ENCODE measurements at places on chromosomes 6 and 20.

- no peak for DNase-seq
Observed at GRCh38 chr6:7681449-7681848, 44.5 kb upstream of the BMP6 start.

- no peak for DNase-seq
Observed at GRCh38 chr20:5065879-5066383, 53.8 kb downstream of the PCNA start.

DNA sequence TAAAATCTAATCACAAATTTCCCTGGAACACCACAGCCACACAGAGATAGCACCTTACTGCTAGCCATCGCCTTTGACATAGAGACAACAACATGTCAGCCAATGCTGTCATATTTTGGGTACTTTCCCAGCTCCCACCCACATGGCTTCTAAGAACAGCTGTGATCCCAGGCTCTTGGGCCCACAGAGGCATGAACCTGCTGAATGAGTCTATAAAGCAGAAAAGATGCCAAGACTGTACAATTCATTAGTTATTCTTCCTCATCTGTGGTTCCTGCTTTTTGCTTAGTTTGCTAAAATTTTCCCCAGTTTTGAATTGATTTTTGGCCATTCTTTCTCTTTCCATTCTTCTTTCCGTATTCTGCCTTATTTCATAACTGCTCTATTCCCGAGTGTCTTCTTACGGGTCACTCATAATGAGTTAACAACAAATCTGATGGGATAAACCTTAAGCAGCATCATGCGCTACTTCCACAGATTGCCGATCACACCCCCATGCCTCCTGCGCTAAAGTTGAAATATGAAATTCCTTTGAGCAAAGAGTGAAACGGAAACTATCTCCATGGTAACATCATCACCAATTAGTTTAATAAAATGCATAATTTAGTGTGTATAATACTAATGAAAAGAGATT, 327.3 kb upstream of the HSF2 start:
- no peak for DNase-seq

DNA sequence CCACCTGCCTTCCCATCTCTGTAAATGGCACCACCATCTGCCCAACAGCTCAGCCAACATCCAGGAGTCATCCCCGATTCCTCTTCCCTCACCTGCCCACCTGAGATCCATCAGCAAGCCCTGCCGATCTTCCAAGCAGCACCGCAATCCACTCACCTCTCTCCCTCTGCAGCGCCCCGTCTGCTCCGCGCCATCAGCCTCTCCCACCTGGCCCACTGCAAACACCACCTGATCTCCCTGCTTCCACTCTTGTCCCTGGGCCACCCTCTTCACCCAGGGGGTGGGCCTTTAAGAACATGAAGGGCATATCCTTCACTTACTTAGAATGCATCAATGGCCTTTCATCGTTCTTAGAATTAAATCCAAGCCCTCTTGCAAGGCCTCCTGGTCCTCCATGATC, 457.3 kb upstream of the SULF2 start:
- no peak for DNase-seq

DNA sequence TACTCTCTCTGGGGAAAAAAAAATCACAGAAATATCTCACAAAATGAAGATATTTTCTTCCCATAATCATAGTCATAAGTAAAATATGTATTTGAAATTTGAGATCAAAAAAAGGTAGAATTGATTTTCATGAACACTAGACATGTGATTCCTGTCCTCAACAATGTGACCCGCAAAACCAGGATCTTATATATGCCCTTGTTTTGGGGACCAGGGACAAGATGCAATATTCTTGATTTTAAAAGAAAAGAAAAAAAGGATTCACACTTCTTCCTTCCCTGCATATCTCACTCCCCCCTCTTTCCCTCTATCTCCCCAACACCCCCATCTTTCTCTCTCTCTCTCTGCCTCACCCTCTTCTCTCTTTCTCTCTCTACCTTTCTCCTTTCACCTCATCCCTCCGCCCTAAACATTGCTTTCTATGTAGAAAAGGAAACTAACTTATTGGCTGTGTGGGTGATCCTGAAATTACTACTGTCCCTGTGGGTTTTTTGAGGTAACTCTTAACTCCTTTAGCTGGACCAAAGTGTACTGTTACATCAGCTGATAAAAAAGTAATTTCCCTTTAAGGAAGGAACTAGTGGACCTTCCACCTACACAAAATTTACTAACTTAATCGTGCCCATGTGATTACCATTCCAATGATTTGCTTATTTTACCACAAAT, 85.6 kb downstream of the AIG1 start:
- no peak for DNase-seq

DNA sequence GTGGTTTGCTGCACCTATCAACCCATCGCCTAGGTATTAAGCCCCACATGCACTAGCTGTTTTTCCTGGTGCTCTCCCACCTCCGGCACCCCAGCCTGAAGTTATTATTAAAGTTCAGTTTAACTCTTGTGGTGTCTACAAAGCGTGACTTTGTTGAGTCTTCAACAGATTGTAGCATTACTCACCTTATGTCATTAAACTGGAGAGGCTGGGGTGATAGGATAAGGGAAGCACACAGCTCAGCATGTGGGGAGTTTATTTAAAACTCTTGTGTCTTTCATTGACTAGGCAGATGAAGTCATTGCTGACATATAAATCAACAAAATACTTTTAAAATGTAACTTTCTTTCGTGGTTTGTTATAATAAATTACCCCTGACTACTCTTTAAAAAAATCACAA, 84.7 kb upstream of the GCM1 start:
- no peak for DNase-seq

GRCh38 chr6:29501106-29501505, 13.3 kb upstream of the MAS1L start:
- DNase-seq = no peak

DNA sequence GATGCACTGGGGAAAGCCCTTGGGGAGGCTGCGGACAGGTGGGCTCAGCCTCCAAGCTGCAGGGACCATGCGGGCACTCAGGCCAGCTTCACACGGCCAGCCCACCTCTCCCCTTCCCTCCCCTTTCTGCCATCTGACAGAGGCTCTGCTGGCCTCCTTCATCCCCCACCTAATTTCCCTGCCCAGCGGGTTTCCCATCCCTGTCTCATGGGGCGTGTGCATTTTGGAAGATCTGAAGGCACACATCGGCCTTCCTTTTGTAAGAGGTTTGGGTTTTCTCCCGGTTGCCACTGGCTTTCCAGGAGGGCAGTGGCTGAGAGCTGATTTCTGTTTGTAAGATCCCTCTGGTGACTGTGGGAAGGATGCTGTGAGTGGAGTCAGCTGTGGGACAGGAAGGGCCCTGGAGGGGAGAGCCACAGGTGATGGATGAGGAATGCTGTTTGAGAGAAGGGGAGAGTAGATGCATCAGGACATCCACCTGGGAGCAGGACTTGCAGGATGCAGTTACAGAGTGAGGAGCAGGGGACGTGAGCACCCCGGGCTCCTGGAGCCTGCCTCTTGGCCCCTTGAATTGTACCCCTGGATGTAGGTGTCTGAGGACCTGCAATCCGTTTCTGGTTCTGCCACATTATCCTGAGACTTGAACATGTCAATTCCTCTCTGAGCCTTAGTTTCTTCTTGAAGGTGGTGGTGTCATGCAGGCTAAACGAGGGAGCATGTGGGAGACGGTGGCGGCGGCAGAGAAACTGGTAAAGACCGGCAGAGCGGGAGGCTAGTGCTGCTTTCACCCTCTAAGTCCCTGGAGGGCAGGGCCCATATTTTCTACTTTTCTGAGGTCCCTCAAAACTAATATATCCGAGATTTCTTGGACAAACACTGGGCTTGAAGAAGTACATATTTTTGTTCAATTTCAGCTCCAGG, 5.9 kb upstream of the TUBB1 start:
- peak; percentile 42 for DNase-seq

- no peak for DNase-seq
Observed at GRCh38 chr6:54893818-54894217, 47.2 kb downstream of the FAM83B start.

DNA sequence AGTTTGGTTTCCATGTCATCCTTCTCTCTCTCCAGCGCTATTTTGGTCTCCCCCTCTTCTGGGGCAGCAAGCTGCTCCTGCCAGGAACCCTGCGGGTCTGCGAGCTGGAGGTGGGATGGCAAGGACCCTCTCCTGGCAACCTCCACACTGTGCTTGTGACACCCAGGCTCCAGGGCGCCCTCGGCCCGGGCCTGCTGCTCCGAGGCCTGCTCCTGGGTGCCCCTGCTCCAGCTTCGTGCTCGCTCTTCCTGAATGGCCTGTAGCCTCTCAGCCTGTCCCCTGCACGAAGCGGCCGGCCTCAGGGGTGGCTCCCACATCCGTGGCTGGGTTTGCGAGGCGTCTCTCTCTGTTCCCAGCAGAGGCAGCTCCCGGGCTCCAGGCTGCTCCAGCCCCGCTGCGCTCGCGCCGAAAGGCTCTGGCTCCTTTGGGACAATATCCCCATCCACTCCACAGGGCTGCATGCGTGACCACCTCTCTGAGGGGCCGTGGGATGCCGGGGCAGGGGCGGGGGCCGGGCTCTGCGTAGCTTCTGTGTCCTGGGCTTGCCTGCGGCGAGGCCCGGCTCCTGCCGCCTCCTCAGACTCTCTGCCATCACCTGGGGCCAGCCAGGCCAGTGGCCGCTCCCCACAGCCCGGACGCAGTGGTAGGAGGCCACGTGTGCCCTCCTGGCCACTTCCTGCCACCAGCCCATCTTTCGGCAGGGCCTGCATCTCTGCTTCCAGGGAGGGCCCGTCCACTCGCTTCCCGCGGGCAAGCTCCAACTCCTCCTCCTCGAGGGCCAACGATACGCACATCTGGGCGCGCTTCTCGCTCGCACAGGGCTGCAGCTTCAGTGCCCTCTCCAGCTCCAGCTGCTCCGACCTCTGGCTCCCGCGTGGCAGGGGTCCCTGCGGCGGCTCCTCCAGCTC, 68.9 kb downstream of the GINS1 start:
- DNase-seq = no peak

- no peak for DNase-seq
Observed at GRCh38 chr6:43943781-43944250, 173.8 kb downstream of the VEGFA start.

- DNase-seq = no peak
Observed at GRCh38 chr20:17841751-17842215, 126.8 kb downstream of the SNX5 start.

GRCh38 chr6:14275493-14275851, 157.9 kb downstream of the CD83 start:
- DNase-seq = no peak

DNA sequence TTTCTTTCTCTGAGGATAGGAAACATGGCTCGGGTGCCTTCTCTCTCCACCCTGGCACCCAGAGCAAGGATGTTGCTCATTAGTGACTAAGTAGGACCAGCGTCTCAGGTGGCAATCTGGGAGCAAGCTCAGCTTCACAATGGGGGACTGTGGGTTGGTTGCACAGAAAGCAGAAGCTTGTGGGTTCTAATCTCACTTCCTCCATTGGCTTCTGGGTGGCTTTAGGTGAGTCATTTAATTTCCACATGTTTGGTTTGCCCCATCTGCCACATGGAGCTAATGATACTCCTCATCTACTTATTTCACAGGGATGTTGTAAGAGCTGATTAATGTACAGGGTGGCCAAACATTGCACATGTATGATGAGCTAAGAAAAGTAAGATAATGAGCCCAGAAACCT, 54.8 kb upstream of the AKIRIN2 start:
- peak; percentile 63 for DNase-seq

GRCh38 chr6:56199956-56200355, 47.4 kb downstream of the COL21A1 start:
- no peak for DNase-seq

- DNase-seq = no peak
Observed at GRCh38 chr6:5091210-5092069, 6.3 kb downstream of the PPP1R3G start.

DNA sequence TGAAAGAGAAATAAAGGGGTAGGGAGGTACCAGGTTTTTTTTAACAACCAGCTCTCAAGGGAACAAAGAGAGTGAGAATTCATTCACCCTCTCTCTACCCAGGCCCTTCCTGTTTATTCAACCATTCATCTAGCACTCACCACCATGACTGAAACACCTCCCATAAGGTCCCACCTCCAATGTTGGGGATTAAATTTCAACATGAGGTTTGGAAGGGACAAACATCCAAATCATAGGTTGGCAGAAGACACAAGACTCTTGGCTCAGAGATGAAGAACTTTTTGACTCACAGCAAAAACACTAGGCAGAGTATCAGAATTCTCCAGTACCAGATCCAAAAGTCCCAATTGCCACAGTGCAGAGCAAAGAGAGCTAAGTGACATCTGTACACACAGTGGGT, 186.3 kb downstream of the EDN1 start:
- DNase-seq = no peak

GRCh38 chr6:157555455-157556143, 174.6 kb downstream of the ZDHHC14 start:
- no peak for DNase-seq

DNA sequence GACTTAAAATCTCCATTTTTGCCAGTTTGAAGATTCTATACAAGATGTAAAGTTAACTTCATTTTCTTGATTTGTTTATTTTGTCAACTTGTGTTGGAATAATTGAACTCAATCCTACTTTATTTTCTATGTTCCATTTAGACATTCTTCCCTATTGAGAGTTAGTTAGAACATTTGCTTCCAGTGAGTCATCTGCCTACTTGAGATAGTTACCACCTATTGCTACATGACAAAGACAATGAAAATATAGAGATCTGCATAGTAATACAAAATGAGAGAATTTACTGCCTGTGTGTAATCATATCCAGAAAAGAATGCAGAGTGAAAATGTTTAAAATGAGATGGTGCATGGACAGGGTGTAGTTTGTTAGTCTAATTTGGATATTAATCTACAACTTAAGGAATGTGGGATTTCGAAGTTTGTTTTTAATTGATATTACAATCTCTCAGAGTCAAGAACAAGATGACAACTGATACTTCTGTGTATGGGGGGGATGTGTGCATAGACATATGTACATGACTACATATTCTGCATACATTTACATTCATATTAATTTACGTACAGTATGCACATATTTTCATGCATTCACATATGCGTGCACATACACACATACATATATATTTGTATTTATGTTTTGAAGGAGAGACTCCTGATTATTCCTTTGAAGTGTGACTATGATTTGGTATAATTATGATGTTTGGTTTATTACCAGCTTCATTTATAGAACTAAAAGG, 420.1 kb downstream of the NKAIN2 start:
- no peak for DNase-seq

DNA sequence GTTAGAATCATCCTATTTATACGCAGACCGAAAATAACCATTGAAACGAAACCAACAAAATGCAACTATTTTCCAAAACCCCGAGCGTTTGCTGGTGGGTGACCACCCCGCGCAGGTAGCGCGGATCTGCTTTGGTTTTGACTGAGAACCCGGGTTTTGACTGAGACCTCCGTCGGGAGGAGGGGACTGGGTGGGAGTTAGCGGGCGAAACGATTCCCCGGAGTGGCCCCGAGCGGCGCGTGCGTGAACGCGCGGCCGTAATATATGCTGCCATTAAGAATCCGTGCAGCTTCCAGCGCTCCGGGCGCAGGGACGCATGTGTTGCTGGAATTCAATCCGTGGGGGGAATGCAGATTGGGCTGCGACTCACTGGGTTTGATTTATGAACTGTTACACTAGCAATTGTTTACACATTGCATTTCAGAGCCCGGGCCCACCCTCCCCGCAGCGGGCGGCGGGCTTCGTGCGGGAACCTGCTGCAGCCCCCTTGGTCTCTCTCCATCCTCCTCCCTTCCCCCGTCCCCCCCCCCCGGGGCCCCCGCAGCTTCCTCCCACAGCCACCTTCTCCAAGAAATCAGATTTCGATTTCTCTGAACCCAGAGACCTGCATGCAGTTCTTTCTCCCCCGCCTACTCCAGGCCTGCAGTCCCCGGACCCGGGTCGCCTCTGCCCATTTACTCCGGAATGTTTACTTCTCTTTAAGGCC, 9.9 kb downstream of the NRN1 start:
- peak; percentile 65 for DNase-seq

- DNase-seq = no peak
Observed at GRCh38 chr20:57665589-57665971, 44.2 kb downstream of the PMEPA1 start.
